ENCODE measurements at places on chromosomes 11 and 22.

GRCh38 chr22:17627961-17628405 lies 566 bp downstream of the ATP6V1E1 start:
- peak; percentile 43 for DNase-seq

DNA sequence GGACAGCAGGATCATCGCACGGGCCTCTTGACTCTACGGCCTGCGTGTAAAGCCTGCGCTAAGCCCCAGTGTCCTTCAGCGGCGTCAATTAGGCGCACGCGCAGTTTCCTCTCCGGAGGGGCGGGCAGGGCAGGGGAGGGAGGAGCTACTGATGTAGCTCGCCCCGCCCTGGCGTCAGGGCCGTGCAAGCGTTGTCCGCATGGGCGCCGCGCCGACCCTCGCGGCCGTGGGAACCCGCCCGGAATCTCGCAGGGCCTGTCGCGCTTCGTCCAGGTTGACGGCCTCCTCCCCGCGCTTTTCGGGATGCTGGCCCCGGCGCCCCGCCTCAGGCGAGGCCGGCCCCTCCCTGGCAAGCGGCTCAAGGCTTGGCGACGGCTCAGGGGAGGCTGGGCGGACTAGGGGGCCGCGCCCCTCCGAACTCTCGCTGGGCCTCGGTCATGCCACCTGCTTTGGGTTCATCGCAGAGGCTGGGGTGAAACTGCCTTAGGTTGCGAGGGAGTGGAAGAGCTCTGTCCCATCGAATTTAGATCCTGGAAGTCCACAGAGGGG lies 61.1 kb downstream of the ST3GAL4 start:
- peak; percentile 89 for DNase-seq

GRCh38 chr11:113247221-113247620 lies 67.2 kb upstream of the TTC12 start:
- no peak for DNase-seq

GRCh38 chr22:20116376-20116950 lies 559 bp downstream of the RANBP1 start:
- no peak for DNase-seq

DNA sequence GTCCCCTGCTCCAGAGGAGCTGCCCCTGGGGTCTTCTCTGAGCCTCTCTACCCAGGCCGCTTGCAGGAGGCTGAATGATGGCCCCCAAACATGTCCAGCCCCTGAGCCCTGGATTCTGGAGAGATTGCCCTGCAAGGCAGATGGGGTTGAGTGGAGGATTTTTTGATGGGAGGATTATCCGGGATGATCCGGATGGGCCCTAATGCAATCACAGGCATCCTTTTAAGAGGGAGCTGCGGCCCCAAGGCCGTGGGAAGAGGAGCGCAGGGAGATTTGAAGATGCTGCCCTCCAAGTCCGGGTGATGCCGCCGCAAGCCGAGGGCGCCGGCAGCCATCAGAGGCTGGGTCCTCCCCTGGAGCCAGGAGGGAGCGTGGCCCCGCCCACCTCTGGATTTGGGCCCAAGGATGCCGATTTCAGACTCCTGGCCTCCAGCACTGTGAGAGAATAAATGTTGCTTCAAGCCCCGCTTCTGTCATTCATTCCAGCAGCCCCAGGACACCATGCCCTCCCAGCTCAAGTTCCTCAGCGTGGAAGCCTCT lies 66.0 kb downstream of the WNT7B start:
- no peak for DNase-seq

DNA sequence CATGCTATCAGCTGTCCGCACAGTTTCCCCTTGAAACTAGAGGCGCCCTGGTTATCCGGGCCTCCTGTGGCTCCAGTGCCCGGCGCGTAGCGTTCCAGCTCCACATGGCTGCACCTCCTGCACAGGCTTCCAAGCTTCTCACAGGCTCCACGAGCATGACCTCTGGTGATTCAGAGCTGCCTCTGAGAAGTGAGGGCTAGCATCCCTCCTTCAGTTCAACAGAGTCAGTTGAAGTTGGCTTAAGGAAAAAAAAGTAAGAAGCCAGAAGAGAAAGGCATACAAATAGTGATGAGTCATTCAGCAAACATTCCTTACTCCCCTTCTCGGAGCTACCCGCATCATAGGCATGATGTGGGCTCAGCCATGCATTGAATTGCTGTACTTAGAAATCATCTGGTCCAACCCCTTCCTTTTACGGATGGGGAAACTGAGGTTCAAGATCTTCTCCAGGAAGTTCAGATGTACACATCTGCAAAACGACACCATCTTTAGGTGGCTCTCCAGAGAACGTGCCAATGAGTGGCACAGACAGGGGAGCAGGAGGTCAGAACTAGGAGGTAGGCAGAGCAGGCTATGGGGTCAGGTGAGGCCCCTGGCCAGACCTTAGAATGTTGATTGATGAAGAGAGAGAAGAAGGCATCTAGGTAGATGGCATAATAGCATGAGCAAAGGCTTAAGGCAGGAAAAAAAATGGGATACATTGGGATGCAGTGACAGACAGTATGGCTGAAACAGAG lies 216.3 kb upstream of the TBCEL start:
- DNase-seq = no peak

GRCh38 chr11:42576318-42576717 lies 735.5 kb upstream of the API5 start:
- no peak for DNase-seq

- no peak for DNase-seq
Observed at GRCh38 chr11:131923309-131923708, 552.9 kb downstream of the NTM start.

- no peak for DNase-seq
Observed at GRCh38 chr11:14082338-14082737, 119.8 kb downstream of the SPON1 start.

DNA sequence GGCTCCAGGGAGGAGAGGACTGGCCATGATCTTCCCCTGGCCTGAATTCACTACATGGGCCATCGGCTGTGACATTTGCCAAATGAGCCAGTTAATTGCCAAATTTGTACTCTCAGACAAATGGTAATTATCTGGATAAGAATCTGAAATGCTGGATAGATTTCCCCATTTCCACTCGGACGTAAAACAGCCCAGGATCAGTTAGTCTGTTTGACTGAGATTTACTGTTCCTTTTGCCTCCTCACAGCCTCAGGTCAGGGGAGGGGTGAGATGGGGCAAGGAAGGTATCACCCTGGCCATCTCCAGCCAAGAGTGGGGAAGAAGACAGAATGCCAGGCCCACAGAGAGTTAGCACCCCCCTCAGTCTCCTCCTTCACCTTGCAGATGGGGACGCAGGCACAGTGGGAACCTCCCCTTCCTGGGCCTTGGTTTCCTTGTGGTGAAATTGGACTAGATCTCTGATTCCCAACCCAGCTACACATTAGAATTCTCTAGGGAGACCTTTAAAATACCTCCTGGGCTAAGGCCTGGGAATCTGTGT lies 5.2 kb downstream of the TRIM29 start:
- peak; percentile 26 for DNase-seq

GRCh38 chr11:34449013-34449412 lies 10.3 kb downstream of the CAT start:
- no peak for DNase-seq

GRCh38 chr11:64632237-64632636 lies 41.2 kb downstream of the SLC22A12 start:
- DNase-seq = no peak

GRCh38 chr11:125468025-125468424 lies 28.0 kb downstream of the FEZ1 start:
- no peak for DNase-seq

DNA sequence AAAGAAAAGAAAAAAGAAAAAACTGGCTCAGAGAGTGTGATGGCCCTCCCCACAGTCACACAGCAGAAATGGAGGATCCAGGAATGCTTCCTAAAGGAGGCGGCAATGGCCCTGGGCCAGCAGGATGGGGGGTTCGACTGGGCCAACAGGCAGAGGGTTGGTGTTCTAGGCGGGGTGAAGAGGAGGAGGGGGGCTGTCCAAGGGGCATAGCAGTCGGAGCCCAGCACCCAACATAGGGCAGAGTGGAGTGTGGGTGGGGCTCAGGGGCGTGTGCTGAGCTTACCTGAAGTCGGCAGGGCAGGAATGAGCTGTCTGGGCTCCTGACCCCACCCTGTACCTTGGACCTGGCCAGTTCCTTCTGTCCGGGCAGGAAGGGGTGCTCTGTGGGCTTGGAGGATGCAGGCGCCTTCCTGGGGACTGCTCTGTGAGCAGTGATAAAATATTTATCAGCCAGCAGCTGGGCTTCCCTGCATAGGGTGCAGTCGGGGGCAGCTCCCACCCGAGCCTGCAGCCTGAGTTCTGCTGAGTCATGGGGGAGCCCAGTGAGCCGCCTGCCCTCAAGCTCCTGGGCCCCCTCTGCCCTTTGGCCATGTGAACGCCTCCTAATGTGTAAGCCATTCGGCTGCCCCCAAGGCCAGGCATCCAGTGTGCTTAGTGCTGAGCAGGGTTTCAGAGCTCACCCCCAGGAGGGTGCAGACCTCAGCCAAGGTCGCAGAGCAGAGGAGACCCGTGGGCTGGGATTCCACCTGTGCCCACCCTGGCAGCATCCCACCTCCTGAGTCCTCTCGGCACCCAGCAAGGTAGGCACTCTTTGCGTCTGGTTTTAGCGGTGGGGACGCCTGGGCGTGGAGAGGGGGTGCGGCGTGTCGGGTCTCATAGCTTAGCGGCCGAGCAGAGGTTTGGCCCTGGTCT lies 25.3 kb upstream of the PRR5 start:
- no peak for DNase-seq

- no peak for DNase-seq
Observed at GRCh38 chr11:110777775-110778174, 65.5 kb upstream of the ARHGAP20 start.

DNA sequence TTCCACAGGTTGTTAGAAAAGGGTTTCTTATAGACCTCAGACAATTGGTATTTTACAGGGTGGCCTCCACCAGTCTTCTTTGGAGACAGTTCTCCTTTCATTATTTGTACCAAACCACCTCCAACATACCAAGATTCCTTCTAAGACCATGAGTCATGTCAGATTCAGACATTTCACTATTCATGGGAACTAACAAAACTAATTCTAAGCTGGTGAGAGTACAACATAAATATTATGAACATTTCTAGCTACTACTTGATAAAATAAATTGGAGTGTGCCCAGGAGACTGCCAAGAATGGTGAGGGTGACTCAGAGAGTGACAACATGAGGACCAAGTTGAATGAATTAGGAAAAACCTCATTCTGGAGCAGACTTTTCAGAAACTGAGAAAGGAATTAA lies 494.6 kb upstream of the LRRC4C start:
- no peak for DNase-seq

DNA sequence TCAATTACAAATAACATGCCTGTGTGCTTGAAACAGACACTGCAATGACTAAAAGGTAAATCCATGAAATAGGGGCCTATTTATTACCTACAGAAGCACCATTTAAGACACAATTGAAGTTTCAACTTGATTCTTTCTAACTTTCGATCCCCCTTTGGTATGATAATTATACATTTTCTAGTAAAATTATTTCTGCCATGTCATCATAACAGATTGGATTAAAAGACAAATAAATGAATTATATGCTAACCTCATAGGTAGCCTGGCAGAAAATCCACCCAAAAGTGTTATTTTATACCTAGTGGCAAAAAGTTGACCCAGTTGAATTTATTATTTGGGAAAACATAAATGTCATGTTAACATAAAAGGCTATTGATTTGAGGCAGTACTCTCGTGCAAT lies 241.1 kb downstream of the RAB38 start:
- no peak for DNase-seq

- peak; percentile 52 for DNase-seq
Observed at GRCh38 chr11:57513911-57514537, 1.5 kb downstream of the SLC43A1 start.

- DNase-seq = no peak
Observed at GRCh38 chr11:78699609-78700135, 125.0 kb upstream of the NARS2 start.

DNA sequence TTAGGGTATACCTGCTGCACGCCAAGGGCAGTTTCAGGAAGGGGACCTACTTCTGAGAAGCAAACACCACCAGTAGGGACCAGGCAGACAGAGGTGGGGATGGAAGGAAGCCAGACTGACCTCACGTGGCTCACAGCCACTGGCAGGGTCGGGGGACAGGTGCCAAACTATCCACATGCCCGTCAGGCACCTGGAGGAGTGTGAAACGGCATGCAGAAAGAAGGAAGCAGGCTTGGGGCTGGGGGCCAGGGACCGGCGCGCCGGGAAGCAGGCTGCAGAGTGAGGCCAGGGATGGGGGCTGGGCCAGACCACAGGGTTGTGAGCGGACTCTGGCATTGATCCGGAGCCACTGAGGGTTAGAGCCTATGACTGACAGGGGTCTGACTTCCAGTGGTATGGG lies 47.5 kb downstream of the CDKN1C start:
- no peak for DNase-seq

GRCh38 chr22:41787331-41787730 lies 13.1 kb upstream of the CCDC134 start:
- DNase-seq = no peak

DNA sequence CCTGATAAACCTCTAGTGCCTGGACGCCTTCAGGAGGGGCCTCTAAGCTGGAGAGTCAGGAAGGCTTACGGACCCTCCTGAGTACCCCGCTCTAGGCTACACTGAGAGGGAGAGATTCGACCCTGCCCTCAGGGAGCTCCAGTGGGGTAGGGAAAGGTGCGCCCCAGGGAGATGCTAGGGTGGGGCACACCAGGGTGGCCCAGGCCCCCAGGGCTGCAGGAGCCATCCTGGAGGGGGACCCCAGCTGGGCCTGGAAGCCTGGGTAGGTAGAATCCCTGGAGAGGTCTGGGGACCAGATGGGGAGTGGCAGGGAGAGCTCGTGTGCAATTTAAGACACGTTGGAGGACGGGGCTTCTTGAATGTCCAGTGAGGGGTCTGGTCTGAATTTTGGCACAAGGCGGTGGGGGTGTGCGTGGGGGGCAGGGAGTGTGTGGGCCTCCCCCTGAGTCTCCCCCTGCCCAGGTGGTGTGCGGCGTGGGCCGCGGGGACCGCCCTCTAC lies 4.7 kb downstream of the CARNS1 start:
- DNase-seq = no peak

DNA sequence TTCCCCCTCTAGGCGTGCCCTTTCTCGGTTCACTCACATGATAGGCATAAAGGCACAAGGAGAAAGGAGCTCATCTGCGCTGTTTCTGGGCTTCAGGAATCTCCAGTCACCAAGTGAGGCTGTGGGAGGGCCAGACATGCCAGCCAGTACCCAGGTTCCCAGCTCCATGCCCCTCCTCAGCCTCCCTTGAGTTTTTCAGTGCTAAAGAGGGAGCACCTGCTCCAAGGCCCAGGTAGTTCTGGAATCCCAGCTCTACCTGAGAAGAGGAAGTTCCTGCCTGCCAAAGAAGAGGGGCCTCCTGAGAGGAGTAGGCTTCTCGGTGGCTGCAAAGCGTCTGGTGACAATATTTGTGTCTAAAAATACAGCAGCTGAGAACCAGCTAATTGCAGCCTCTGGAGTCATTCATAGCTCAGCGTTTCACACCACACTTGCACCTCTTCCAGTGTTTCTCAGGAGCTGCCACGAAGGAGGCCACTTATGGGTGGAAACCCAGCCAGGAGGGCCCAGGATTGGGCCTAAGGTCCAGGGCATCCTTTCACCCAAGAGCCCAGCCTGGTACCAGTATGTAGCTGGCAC lies 197.4 kb downstream of the TRIM29 start:
- DNase-seq = no peak

DNA sequence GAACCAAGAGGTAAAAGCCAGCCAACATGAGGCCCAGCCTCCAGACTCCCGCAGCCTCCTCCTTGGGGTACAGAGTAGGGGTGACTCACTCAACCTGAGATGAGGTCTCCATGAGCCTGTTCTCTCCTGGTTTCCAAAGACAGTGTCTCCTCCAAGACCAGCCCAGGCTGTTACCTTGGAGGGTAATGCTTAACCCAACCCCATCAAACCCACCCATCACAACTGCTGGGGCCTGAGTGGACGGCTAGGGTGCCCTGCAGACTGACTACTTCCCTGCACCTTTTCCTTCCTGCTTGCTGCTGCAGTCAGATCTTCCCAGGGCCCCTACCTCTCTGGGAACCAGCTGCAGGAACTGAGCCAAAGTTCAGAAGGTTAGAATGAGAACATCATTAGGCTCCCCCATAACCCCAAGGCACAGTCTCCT lies 5.1 kb upstream of the NOL12 start:
- no peak for DNase-seq
